ENCODE measurements at places on chromosomes 12 and 14. TPM values are rescaled to one million over a fixed set of nuclear protein-coding genes. Genes with fewer than 3 reads are reported as not detected.
A peak's percentile ranks its signal among the peaks of the same experiment; 100 is the strongest.

The GPR135 gene
- 7.4 TPM for total RNA-seq

DNA sequence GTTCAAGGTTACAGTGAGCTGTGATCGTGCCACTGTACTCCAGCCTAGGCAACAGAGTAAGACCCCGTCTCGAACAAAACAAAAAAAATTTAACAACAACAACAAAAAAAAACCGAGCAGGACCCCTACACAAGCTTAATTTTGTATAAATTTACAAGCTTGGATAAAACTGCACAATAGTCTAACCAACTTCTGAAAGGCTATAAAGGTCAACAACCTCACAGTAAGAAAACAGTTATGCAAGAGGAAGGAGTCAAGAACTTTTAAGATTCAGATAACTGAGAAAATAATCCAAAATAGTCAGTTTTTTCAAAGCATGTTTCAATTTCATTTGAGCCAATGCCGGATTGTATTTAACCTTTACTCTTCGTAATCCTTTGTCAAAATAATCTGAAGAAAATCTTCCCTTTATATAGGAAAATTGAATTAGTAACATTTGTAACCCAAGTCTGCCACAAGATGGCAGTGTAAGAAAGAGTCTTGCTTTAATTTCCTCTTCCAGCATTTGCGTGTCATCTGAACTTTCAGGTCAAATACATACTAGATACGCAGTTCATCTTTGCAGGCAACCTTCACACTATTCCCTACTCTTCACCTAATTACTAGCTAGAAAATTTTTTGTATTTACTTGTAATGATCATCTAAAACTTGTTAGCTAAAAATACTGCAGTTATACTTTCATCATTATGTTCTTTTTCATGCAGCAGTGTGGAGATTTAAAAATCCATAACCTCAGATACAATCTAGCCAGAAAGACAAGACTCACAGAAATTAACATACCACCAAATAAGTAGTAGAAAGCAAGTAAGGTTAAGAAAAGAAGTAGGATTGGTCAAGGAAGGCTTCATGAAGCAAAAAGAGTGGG lies 5.8 kb downstream of the CCNB1IP1 start:
- DNase-seq, result no peak

The AGAP2 gene
- total RNA-seq, result 3.6 TPM

GRCh38 chr12:1930803-1931597 lies 12.5 kb upstream of the CACNA2D4 start:
- DNase-seq, result no peak

DNA sequence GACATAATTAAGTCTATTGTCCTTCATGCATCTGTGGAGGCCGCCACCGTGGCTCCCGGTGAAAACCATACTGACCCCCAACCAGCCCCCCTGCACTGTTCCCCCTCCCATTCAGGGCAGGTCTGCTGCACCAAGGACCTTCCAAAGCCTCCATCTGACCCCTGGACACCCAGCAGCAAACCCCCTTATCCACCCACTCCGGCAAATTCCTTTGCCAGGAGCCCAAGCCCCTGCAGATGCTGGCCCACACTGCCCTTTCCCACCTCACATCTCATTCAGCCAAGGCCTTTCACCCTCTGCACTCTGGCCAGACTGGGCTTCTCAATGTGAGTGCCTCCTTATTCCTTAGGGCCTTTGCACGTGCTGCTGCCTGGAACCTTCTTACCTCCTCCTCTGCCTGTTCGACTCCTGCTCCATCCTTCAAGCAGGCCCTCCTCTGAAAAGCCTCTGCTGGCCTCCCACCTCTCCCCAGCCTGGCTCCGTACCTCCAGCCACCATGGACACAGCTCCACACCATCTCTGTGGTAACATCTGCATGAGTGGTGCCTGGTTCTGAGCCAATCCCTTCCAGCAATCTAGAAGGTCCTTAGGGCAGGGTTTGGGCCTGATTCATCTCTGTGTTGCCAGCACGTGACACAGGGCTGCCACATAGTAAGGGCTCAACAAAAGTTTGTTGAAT lies 230.7 kb downstream of the BCL11B start:
- no peak for DNase-seq

GRCh38 chr14:41773536-41774279 lies 167.0 kb downstream of the LRFN5 start:
- DNase-seq, result no peak

The AICDA gene
- total RNA-seq, result 0.39 TPM

- peak; percentile 10 for DNase-seq
These were observed 367.3 kb downstream of the ALG10 start for GRCh38 chr12:34389378-34390170.

- no peak for DNase-seq
These were observed 56.3 kb downstream of the SIX6 start for GRCh38 chr14:60565211-60565610.

DNA sequence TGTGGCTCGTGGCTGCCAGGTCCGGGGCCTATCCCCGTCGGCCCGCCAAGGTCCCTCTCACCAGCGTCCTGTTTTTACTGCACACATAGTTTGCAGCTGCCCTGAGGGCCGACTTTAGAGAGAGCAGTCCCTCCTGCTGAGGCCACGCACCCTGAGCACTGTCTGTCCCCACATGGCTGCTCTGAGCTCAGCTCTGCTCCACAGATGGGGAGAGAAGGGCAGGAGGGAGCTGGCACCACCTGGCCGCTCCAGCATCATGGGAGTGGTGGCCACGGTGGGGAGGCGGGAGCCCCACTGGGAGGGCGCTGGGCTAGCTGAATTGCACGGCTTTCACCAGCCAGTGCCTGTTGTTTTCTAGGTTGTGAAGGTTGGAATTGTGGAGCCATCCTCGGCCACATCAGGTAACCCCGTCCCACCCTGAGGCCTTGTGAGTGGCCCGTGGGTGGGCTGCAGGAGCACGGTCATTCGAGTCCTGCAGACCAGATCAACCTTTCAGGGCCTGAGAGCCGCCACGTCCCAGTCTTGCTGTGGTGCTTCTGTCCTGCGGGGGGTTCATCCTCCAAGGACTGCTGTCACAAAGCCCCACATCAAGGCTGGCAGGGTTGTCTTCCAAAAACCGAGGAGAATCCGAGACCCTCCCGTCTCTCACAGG lies 7.4 kb upstream of the TEX22 start:
- no peak for DNase-seq
